ENCODE measurements at places on chromosomes 12 and 14. TPM values are rescaled to one million over a fixed set of nuclear protein-coding genes. Genes with fewer than 3 reads are reported as not detected.

DNA sequence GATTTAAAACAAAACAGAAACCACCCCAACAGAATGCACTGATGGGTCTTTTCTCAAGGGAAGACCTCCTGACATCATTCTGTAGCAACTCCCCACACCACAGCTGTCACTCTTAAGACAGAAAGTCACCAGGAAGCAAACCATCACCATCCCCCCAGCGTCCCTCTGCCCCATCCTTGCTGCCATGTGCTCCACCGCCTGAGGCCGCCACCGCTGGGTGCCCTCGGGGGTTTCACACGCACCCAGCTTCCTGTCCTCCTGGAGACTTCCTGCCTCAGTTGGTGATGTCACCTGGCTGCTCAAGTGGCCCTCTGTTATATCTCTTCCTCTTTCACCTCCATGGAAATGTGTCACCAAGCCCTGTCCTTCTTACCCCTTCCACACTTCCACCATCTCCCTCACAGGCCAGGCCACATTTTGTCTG is 71.4 kb upstream of the GPR68 start:
- DNase-seq = no peak

DNA sequence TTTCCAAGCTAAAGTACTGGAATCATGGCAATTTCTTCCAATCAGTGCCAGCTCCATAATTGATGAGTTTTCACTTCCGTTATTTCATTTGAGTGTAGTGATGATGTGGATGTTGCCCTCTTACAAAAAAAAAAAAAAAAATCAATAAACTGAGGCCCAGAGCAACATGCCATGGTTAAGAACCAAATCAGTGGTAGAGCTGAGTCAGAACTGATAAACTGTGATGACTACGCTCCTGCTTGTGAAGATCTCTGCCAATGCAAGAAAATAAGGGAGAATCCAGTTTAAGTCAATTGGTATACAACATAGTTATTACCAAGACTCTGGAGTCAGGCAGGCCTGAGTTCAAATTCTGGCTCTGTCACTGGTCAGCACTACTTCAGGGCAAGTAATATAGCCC is 102.7 kb downstream of the GPR135 start:
- no peak for DNase-seq

The HOXC4 gene
- 21.4 TPM for polyA plus RNA-seq

The BAG5 gene
- 17.8 TPM for polyA plus RNA-seq

Data from hindlimb muscle (tissue), 1 donor.